ENCODE measurements at places on chromosomes 11 and 22.

- DNase-seq: no peak
These were observed 977.6 kb downstream of the BRD1 start for GRCh38 chr22:48849963-48850657.

- DNase-seq: no peak
These were observed 31.3 kb downstream of the JAM3 start for GRCh38 chr11:134100171-134100570.

GRCh38 chr22:22986008-22986407, 84.3 kb upstream of the GNAZ start:
- DNase-seq: no peak

GRCh38 chr11:33325451-33325850, 68.3 kb downstream of the HIPK3 start:
- no peak for DNase-seq

- no peak for DNase-seq
These were observed 14.2 kb downstream of the KMT2A start for GRCh38 chr11:118450451-118450850.

DNA sequence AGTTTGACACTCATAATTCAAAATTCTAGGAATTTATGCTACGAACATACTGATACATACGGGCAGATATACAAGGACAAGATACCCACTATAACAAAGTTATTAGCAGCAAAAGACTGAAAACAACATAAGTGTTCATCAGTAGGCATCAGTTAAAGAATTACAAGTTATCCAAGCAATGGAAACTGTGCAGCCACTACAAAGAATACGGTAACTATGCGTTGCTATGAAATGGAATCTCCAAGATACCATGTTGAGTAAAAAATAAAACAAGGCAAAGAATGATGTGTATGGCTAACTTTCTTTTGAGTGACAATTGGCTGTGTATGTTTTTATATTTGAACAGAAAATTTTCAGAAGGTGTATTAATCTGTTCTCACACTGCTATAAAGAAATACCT, 151.7 kb downstream of the ADAMTS15 start:
- peak; percentile 29 for DNase-seq

DNA sequence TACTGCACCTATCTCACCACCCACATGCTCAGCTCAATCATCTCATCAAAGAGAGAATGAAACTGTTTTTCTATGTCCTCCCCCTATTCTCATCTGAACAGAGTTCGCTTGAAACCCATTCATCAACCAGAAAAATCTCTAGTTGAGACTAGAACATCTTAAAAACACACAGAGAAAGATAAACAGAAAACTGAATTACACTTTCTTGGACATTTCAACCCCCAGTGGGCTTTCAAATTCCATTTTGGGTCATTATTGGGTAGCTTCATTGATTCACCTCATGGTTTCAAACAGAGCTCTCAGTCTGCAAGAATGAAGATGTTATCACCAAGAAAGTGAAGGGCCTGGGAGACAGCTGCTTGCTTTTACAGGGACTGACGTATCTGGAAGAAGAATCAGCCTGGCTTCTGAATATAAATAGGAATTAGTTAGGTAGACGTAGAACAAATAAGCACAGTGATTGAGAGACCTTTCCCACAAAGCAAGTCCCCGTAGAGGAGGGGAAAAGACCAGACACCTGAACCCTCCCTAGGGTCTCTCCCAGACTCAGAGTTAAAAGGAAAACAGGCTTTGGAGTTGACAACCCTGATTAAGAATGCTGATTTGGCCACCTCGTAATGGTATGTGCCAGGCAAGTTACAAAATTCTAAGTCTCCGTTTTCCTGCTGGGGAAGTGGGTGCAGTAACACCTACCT, 155.7 kb downstream of the BBOX1 start:
- DNase-seq: peak; percentile 89

DNA sequence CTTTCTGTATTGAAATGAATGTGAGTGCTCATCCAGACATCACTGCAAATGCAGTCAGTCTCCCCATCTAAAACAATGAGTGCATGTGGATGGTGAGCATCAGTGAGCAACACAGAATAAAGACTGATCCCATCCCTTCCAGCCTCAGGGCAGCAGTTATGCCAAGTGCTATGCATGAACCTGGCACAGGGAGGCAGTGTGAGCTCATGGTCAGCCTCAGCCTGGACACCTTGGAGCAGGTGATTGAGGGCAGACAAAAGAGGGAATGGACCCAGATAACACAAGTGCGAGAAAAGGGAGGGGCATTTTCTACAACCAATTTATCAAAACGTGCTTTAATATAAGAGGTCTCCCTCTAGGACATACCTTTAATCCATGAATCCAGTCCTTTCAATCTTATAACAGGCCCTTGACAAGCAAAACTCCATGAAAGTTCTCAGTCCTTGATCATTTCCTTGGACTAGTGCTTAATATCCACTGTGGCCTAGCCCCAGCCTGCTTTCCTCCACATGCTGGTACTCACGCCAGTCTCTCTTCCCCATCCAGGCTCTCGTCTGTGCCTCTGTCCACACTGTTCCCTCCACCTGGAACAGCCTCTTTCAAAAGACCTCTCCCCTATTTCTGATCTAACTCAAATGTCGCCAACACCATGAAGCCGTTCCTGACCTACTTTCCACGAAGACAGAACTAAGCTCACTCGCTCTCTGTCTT, 50.5 kb upstream of the LRRC55 start:
- peak; percentile 18 for DNase-seq

- DNase-seq: no peak
These were observed 468 bp downstream of the ZDHHC8 start for GRCh38 chr22:20131859-20132685.

All from fibroblast of upper back skin (primary cell).